Mesothelial cell of epicardium (in vitro differentiated cells): ENCODE measurements at places on chromosomes 6 and 20. TPM values are rescaled to one million over a fixed set of nuclear protein-coding genes. Genes with fewer than 3 reads are reported as not detected.

GRCh38 chr6:105769197-105769596 is 316.9 kb upstream of the PRDM1 start:
- H3K4me1 ChIP-seq: no peaks in the 10 kb centered on the region
- no peak overlapping the region for H3K4me3 ChIP-seq
- H3K27ac ChIP-seq: no peak overlapping the region
- no peak for DNase-seq
- no peaks in the 10 kb centered on the region for H3K36me3 ChIP-seq
- peaks cover 9% of the 10 kb centered on the region for H3K27me3 ChIP-seq

GRCh38 chr20:21303872-21304586 is 898 bp downstream of the XRN2 start:
- peak overlapping the region; percentile 97 for H3K4me3 ChIP-seq
- peaks cover 8% of the 10 kb centered on the region for H3K36me3 ChIP-seq
- DNase-seq: no peak
- peaks cover 4% of the 10 kb centered on the region for H3K27me3 ChIP-seq

GRCh38 chr6:144786825-144787224 is 501.7 kb downstream of the UTRN start:
- H3K27ac ChIP-seq: no peak overlapping the region
- peaks cover 6% of the 10 kb centered on the region for H3K36me3 ChIP-seq
- no peak overlapping the region for H3K4me3 ChIP-seq
- H3K27me3 ChIP-seq: no peaks in the 10 kb centered on the region

DNA sequence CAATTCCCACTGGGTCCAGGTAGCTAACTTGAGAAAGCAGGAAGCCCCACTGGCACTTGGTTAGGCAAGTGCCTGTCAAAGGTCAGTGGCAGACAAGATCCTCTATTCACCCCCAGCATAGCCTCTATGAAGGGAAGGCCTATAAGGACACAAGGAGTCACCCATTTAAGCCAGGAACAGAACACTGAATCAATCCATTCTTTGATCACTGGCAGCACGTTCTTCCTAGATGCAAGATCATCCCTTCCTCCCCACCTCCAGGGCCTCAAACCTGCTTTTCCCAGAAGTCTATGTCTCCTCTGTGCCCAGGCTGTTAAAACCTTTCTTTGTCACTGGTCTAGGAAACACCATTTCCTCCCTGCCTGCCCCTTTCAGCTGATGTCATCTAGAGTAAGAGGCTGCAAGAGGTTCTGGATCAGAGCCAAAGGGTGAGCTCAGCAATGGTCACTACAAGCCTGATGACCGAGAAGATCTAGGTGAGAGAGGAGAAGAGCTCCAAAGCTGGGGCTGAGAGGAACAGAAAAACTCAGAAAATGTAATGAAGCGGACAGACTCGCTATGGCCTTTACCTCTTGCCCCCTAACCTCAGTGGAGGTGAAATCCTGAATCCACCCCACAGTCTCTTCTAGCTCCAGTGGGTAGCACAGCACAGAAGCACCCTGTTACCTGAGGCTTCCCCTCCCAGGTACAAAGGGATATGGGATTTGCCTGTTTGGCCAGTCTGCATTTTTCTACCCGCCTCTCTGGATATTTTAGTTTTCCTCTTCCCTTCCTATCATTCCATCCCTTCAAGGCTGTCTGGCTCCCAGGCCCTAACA is 1.8 kb downstream of the GTPBP2 start:
- H3K4me3 ChIP-seq: peak overlapping the region; percentile 42
- H3K27ac ChIP-seq: peak overlapping the region; percentile 73
- no peaks in the 10 kb centered on the region for H3K27me3 ChIP-seq
- DNase-seq: no peak
- H3K36me3 ChIP-seq: peaks cover 25% of the 10 kb centered on the region

DNA sequence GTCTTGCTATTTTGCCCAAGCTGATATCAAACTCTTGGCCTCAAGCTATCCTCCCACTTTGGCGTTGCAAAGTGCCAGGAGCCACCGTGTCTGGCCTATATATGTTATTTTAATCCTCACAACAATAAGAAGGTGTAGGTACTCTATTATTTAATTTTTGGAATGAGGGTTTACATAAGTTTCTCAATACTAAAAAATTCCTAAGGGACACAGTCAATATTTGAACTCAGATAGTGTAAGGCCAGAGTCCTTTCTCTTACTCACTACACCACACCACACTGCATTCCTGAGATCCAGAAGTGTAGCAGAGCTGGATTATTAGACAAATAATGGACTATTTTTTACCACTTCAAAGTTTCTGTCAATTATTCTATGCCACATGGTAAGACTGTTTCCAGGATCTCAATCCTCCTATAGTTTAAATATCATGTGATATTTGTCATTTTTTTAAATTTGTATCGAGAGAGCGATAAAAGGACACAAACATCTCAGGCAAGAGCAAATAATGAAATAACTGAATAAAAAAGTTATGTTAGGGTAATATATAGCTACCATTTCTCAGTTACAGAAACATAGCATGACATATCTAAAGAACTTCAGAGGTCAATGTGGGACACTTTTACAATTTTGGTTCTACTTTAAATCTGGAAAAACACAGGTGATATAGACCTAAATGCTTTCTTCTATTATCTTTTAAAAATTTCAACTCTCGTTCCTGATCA is 162.2 kb upstream of the THEMIS start:
- no peak for DNase-seq
- H3K27ac ChIP-seq: no peak overlapping the region
- peaks cover 6% of the 10 kb centered on the region for H3K4me1 ChIP-seq
- H3K27me3 ChIP-seq: no peaks in the 10 kb centered on the region

GRCh38 chr6:22664968-22665367 is 95.6 kb downstream of the HDGFL1 start:
- no peaks in the 10 kb centered on the region for H3K36me3 ChIP-seq
- peaks cover 23% of the 10 kb centered on the region for H3K4me1 ChIP-seq
- H3K4me3 ChIP-seq: no peak overlapping the region
- no peak overlapping the region for H3K27ac ChIP-seq

RREB1 gene
- total RNA-seq: 55.4 to 63.0 TPM (median 57.5 TPM) in 3 replicates

HLA-G gene
- 0.29 to 0.70 TPM (median 0.56 TPM) in 3 replicates for total RNA-seq
